A673 (cell line): ENCODE measurements at places on chromosomes 1 and 21. TPM values are rescaled to one million over a fixed set of nuclear protein-coding genes. Genes with fewer than 3 reads are reported as not detected.

DNA sequence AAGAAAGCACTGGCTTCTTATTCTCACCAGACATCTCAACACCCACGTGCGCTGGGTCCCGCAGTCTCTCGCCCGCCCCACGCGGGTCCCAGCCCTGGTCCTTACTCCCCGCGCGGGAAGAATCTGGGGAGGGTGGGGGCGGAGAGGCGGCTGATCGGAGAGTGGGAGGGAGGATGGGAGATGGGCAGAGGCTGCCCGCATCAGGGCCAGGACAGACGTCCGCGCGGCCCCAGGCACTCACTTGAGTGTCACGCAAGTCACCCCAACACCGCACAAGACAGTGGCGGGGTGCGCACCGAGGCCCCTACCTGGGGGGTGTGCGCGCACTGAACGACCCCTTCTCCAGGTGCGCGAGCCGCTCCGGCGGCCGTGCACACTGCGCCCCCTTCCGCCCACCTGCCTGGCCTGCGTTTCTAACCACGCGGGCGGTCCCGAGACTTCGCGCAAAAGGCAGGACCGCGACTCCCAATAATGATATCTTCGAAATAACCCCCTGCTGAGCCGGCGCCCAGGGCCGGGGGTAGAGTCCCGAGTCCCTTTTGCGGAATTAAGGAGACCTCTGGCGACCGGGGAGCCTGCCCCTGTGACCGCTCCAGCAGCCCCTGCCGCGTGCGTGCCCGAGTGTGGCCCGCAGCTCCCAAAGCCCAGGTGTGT, 6.0 kb upstream of the SIM2 start:
- H3K27ac ChIP-seq = no peak overlapping the region
- no peaks in the 10 kb centered on the region for H3K27me3 ChIP-seq
- no peak overlapping the region for H3K4me3 ChIP-seq
- DNase-seq = no peak
- H3K36me3 ChIP-seq = peaks cover 4% of the 10 kb centered on the region
- peaks cover 15% of the 10 kb centered on the region for H3K4me1 ChIP-seq

DNA sequence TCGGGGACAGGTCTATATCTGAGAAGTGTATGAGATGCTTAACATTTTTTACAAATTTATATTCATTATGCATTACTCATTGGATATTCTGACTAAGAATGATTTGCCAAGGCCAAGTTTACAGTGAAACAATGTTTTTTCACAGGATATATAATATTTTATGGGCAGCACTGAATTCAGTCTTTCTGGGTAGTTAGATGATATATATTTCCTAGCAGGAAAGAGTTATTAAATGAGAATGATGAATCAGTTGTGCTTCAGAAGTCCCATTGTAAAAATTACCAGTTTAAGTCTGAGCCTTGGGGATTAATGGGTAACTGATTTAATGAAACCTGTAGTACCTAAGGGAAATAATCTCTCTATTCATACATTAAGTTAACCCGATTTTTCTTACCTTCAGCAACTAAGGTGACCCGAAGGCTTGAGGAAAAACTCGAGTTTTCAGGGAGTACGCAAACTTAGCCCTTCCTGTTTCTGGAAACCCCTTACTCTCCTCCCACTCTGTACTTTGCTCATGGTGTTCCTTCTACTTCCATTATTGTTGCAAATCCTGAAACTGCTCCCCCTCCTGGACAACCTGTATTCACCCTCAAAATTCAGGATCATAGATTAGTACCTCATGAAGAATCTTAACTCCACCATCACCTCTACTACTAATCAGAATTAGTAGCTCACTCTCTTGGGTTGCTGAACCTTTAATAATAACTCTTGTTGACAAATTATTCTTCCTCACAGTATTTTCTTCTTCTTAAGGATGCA, 135.1 kb downstream of the AK5 start:
- H3K27ac ChIP-seq = no peak overlapping the region
- H3K36me3 ChIP-seq = no peaks in the 10 kb centered on the region
- DNase-seq = peak; percentile 54
- peaks cover 9% of the 10 kb centered on the region for H3K4me1 ChIP-seq

DNA sequence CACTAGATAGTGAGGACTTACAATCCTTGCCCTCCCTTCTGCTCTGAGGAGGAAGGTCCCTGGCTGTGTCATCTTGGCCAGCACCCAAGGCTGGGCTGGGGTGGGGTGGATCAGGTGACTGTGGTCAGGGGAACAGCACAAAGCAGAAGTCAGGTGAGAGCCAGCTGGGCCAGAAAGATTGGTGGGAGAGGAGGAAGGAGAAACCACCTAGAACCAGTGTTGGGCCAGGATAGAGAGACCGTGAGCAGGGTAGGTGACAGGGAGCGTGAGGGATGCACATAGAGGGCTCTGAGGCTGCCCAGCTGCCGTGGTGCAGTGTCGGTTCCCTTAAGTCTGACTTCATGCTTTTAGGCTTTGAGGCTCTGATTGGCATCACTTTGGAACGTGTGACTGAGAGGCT, 22.7 kb downstream of the NCF2 start:
- H3K27me3 ChIP-seq = no peaks in the 10 kb centered on the region
- no peak overlapping the region for H3K4me3 ChIP-seq
- no peaks in the 10 kb centered on the region for H3K4me1 ChIP-seq
- no peaks in the 10 kb centered on the region for H3K36me3 ChIP-seq

Gene RGS13
- total RNA-seq = 0.09 TPM in 1 of 2 replicates, not detected in the other

Gene S100A5
- total RNA-seq = not detected in 2 replicates
